Dermis blood vessel endothelial cell (primary cell): ENCODE measurements at places on chromosomes 2 and 18. TPM values are rescaled to one million over a fixed set of nuclear protein-coding genes. Genes with fewer than 3 reads are reported as not detected.

DNA sequence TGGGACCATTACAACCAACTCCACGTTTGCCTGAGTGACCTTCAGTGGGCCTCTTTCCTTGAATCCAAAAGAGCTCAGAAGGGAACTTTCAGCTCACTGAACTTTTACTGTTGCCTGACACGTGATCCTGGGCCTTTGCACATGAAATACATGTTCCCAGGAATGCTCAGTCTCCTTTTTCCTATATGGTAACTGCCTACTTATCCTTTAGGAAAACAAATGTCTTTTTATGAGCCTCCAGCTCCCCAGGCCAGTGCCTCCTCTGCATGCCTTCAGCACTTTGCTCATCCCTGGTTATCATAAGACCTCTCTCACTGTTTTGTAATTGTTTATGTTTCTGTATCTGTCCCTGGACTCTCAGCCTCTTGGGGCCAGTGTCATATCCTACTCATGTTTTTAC, 5.1 kb downstream of the PLA2R1 start:
- DNase-seq: no peak

Gene ZSWIM2
- total RNA-seq: not detected in 2 replicates

Gene FBXO48
- 0.34 and 0.42 TPM in 2 replicates for total RNA-seq

Gene CXCR1
- not detected in 2 replicates for total RNA-seq

- no peak for DNase-seq
Observed at GRCh38 chr2:234305846-234306245, 191.0 kb downstream of the ARL4C start.

DNA sequence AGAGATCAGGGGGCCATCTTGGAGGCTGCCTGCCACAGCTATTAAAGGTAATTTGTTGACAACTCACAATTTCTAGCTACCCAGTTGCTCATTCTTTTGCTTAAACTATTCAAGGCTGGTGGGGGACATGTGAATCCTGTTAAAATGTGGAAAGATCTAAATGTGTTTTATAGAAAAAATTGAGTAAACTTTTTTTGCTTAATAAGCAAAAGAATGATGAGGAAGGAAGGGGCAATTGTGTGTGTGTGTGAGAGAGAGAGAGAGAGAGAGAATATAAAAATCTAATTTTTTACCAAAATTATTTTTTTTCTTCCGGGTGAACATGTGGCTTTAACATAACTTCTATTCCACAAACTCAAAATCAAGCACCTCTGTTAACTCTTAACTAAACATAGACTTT, 5.2 kb upstream of the IL1RL1 start:
- DNase-seq: no peak

- DNase-seq: no peak
Observed at GRCh38 chr2:170739048-170739447, 23.9 kb downstream of the SP5 start.
